ENCODE measurements at places on chromosomes 6 and 20. TPM values are rescaled to one million over a fixed set of nuclear protein-coding genes. Genes with fewer than 3 reads are reported as not detected.

GRCh38 chr6:34792605-34793500 lies 970 bp downstream of the BLTP3A start:
- DNase-seq, result no peak

DNA sequence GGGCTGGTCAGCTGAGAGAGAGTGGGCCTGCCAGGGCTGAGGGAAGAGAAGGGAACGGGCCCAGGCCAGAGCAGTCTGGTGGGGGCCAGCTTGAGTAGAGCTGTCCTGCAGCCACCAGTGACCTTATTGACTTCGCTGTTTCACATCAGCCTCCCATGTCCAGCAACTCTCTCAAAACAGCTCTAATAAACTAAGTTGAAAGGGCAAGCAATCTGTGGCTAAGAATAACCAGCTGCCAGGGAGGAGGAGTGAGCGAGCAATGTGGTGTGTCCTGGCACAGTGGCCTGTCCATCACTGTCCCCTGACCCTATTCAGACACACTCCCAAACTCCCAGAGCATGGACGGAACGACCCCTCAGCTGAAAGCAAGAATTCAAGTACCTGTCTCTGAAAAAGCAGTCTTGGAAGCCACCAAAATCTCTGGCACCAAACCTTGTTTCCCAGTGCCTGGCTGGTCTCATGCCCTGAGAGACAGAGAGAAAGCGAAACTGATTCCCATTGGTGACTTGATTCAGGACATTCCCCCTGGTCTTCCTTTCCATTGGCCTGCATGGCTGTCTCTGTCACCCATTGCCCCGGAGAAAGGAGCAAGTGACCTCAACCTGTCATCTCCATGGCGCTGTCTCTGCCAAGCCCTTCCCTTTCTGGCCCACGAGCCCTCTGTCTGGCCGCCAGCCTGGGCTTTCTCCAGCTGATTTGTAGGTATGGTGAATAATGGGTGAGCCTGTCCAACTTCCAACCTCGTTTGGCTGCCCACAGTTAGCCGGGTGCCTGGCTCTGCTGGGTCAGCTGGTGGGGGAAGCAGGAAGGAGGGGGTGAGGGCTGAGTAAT lies at the start of gene DDO:
TSS of gene DDO (minus strand) at position 490 of the 831 bp plus-strand sequence. CDS start 2,113 bp downstream, outside the sequence.
- no peak for DNase-seq

IMPG1 gene
- 5.2 TPM for polyA plus RNA-seq

DNA sequence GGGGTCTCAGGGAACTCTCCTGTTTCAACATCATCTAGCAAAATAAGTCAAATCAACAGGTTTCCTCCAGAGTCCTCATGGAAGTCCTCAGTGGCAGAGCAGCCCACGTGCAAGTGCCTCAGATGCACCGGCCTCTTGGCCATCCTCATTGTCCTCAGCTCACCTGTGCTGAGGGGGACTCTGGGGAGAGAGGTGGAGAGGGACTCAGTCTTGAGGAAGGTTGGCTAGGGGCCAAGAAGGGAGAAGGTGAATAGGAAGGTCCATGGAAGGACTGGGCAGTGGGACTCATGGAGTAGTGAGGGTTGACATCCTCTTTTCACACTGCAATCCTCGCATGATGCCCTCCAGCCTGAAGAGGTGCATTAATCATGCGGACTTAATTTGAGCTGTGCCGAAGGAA lies 77.9 kb upstream of the DUSP22 start:
- DNase-seq, result no peak

All from left kidney (tissue), 8 donors.